Stimulated activated CD4-positive, alpha-beta T cell treated with anti-CD3 and anti-CD28 coated beads, TNF-alpha, amount 100 ng/mL, for 4 hours (primary cell): ENCODE measurements at places on chromosomes 3 and 15.

DNA sequence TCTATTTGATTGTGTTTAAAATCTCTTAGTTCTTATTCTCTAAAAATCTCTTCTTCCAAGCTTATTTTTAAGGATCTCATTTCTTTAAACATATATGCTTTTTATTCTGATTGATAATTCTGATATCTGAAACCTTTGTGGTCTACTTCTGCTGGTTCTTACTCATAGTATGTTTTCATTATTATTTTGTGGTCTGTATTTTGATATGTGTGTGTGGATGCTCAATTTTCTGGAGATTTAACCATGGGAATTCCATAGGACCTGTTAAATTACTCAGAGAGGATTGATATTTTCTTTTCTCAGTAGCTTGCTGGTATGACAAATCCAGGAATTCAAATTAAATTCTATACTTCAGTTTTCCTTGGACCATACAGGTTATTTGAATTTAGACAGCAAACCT, 14.7 kb upstream of the HHLA2 start:
- no peak for DNase-seq

- no peak for DNase-seq
These were observed 118.1 kb downstream of the LRRK1 start for GRCh38 chr15:101037090-101037830.

- DNase-seq = no peak
These were observed 635.9 kb upstream of the SUCLG2 start for GRCh38 chr3:68290333-68290732.

DNA sequence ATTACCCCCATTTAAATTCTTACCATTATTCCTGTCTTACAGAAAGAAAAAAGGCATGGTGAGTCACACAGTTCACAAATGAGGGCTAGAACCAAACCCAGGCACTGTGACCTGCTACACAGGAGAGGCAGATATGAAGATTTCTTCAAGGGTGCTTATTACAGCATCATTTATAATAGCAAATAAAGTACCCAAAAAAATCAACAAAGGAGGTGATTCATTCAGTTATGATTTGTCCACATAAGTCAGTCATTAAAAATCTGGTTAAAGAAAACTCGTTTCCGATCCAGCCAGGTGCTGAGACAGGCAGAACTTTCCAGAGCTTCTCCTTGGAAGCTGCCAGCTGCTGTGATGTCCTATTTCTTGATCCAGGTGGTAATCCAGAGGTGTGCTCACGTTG, 7.5 kb upstream of the LOXL1 start:
- DNase-seq = no peak

- DNase-seq = no peak
These were observed 427.2 kb upstream of the CBLB start for GRCh38 chr3:106296062-106296461.

DNA sequence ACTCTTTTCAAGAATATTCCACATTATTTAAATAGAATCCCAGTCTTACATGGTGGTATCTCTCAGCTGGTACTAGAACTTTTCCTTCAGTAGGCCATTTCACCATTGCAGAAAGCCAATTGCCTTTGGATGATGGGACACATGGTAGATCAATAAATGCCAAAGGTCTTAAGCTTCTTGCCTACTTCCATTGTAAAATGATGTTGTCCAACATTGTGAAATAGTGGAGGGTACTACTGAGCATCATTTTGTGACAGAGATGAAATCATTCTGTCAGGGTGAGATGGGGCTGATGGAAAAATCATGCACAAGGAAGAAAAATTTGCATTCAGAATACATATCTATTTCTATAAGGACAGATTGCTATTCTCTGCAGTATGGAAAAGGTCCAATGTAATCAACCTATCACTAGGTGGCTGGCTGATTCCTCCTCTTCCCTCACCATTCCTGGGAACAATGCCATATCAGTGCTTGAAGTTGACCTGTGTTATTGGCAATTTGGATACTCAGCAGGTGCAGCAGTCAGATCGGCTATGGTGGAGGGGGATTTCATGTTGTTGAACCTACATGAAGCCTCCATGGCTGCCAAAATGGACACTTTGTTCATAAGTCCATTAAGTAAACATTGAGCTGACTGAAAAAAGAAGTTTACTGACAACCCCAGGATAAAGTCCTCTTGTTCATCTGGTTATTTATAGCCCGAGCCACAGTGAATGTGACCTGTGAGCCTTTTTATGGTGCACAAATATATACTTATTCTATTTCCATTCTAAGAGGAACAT, 596.9 kb upstream of the ARPP21 start:
- DNase-seq = no peak

- DNase-seq = no peak
These were observed 137.3 kb upstream of the UBE2E1 start for GRCh38 chr3:23668430-23668904.

DNA sequence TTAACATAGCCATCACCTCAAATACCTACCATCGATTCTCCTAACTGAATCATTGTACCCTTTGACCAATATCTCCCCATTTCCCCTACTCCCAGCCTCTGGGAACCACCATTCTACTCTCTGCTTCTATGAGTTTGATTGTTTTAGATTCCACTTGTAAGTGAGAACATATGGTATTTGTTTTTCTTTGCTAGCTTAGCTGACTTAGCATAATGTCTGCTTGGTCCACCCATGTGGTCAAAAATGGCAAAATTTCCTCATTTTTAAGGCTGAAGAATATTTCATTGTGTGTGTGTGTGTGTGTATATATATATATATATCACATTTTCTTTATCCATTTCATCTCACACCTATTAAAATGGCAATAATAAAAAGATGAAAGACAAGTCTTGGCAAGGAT, 469.3 kb downstream of the FHIT start:
- no peak for DNase-seq

DNA sequence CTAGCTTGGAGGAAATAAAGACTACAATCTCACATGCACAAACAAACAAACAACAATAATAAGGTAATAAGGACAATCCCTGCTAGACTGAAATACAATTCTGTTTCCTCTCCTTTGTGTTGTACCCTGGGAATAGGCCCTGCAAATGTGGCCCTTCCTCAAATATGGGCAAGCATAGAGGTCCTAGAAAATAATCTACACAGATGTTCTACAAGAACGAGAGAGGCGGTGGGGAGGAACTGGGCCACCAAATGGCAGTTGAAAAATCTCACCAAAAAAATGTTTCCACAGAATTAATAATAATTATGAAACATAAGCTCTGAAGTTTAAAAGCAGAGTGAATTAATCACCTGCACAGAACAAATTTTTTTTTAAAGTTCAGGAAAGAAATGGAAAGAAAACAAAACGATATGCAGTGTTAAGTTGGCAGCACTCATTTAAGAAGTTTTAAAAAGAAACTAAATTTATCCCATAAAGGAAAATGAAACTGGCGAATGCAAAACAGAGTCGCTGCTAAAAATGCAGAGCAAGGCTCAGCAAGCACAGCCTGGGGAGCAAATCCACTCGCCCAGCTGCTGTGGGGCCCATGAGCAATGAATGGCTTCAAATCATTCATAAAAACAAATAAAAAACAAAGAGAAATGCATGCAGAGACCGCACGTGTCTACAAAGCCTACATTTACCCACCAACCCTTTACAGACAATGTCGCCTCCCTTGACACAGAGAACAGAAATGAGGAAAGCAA, 475.4 kb downstream of the OCA2 start:
- DNase-seq = no peak

GRCh38 chr3:49257187-49257586, 19.8 kb downstream of the C3orf62 start:
- DNase-seq = no peak

GRCh38 chr3:53081318-53081717, 35.4 kb upstream of the SFMBT1 start:
- no peak for DNase-seq

- no peak for DNase-seq
These were observed 144.0 kb downstream of the GREM1 start for GRCh38 chr15:32861761-32862160.
